Gastroesophageal sphincter (tissue), 4 donors: ENCODE measurements at places on chromosomes 2 and 18.
A peak's percentile ranks its signal among the peaks of the same experiment; 100 is the strongest.

GRCh38 chr18:35714539-35714938, 133.0 kb downstream of the GALNT1 start:
- no peak for ATAC-seq

DNA sequence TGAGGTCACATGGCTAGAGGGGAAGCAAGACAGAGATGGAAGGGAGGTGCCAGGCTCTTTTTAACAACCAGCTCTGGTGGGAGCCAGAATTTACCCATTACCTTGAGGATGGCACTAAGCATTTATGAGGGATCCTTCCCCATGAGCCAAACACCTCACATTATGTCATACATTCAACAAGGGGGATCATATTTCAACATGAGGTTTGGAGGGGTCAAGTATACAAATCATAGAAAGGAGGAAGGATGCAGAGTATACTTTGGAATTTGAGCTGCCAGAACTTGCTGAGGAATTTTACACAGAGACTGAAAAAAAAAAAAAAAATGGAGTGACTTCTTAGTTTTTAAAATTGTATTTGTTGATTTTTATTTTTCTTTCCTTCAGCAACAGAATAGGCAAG, 891.4 kb downstream of the CCDC85A start:
- ATAC-seq: no peak

DNA sequence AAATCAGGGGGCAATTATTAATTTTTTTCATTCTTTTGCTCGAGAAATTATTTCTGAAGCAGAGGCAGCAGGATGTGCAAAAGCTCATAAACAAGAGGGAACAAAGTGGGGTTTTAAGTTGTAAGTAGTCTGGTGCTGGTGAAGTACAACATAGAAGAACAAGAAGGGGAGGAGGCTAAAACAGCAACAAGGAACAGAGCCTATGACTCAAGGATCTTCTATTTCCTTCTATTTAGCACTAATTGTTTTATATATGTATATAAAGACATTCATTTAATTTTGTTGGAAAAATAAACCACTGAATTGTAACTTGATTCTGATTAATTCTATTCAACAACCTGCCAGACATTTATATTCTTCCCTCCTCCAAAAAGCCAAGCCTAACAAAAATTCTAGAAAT, 35.0 kb downstream of the YES1 start:
- no peak for ATAC-seq

DNA sequence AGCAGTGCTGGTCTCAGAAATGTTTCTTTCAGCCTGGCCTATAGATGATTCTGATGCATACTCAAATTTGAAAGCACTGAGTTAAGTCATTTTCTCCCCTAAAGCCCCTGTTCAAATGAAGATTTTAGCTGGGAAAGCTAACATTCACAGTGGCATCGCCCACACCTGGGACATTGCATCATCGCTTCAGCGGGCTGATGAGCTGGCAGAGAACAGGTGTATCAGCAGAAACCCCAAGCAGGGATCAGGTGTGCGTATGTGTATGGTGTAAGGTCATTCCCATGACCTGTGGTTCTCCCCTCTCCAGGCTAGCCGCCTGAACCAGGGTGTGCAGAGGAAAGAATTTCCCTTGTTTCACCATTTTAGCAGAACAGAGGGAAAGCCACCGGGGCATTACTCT, 56.3 kb downstream of the EPAS1 start:
- ATAC-seq: no peak

- ATAC-seq: no peak
Measured at GRCh38 chr2:197852108-197852507, 47.7 kb downstream of the PLCL1 start.

DNA sequence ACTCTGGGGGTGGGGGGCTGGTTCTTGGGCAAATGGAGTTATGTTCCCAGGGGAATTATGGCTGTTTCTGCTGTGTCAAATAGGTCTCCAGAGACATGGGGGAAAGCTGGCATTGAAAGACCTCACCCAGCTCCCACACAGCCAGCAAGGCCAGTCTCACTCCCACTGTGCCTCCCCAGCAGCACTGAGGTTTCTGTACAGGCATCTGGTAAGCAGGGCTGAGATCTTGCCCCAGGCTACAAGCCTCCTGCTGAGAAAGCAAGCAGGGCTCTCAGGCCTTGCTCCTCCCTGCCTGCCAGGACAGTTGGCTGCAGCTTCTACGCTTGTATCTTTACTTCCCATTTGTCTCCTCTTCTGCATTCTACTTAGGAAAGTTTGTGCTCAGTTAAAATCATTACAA, 50.5 kb upstream of the FHOD3 start:
- no peak for ATAC-seq

- no peak for ATAC-seq
Measured at GRCh38 chr18:39591649-39592048, 2026.1 kb upstream of the CELF4 start.

DNA sequence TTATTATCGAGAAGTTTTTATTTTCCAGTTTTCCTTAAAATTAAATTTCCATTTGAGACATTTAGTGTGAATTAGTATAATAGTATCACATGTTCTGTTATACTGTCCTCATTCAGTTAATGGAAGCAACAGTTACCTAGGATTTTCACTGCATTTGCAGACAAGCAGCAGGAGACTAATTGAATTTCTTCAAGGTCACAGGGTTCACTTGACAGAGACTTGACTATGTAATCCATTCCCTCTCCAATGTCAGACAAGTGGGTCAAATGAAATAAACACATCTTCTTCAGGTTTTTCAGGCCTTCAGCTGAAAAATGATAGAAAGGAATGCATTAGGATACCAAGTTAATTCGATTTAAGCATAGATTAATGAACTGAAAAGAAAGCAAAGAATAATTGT, 26.7 kb downstream of the NLRC4 start:
- ATAC-seq: no peak

DNA sequence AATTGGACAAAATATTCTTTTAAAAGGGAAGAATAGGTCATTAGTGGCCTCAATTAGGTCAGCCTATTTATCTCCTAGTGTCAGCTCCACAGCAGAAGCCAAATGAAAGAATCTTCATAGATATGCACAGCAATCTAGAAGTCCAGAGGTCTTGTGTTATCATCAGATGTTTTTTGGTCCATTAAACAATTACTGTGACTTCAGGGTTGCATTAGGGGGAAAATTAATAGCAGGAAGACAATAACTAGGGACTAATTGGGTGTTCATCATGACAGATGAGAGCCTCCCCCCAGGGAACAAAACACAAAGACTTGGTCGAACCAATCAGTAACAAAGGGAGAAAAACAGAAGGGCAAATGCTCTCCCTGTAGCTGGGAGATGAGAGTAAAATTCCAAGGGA, 264.7 kb downstream of the PTH2R start:
- ATAC-seq: no peak

DNA sequence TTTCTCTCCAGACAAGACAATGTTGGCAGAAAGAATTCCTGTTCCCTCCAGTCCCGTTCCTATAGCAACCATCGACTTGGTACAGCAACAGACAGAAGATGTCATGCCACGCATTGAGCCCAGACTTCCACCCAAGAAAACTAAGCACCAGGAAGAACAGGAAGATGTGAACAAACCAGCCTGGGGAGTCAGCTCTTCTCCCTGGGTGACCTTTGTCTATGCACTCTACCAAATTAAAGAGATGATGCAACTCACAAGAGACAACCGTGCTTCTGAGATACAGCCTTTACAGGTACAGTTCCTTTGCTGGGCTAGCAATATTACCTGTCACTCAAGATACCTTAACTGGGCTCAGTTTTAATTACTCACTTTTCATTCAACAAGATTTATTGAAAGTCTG, 37.1 kb downstream of the NEMP2 start:
- no peak for ATAC-seq

- no peak for ATAC-seq
Measured at GRCh38 chr2:191565120-191565519, 112.8 kb upstream of the NABP1 start.

- ATAC-seq: no peak
Measured at GRCh38 chr2:132659331-132659730, 10.7 kb downstream of the LYPD1 start.

GRCh38 chr2:152099367-152100050, 665 bp upstream of the CACNB4 start:
- peak; percentile 26 for ATAC-seq

- no peak for ATAC-seq
Measured at GRCh38 chr2:148110184-148110583, 89.3 kb downstream of the MBD5 start.

- no peak for ATAC-seq
Measured at GRCh38 chr2:177640423-177640822, 247.8 kb downstream of the AGPS start.

DNA sequence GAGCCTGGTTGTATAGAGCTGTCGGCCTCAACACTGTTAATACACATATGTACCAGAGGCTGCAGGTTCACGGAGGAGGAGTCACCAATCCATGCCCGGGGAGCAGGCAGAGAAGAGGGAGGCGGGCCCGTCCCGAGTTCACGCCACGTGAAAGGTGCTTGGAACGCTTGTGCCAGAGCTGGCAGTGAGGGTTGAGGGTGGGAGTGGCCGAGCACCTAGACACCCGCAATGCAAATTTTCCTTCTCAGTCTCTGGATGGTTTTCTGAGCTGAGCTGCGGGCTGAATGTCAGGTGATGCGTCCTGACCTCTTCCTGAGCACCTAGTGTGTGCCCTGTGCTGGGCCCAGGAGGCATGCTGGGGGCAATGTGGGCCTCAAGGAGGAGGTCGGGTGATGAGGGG, 52.2 kb downstream of the ODC1 start:
- no peak for ATAC-seq

GRCh38 chr18:62209046-62209445, 22.0 kb downstream of the RELCH start:
- no peak for ATAC-seq

DNA sequence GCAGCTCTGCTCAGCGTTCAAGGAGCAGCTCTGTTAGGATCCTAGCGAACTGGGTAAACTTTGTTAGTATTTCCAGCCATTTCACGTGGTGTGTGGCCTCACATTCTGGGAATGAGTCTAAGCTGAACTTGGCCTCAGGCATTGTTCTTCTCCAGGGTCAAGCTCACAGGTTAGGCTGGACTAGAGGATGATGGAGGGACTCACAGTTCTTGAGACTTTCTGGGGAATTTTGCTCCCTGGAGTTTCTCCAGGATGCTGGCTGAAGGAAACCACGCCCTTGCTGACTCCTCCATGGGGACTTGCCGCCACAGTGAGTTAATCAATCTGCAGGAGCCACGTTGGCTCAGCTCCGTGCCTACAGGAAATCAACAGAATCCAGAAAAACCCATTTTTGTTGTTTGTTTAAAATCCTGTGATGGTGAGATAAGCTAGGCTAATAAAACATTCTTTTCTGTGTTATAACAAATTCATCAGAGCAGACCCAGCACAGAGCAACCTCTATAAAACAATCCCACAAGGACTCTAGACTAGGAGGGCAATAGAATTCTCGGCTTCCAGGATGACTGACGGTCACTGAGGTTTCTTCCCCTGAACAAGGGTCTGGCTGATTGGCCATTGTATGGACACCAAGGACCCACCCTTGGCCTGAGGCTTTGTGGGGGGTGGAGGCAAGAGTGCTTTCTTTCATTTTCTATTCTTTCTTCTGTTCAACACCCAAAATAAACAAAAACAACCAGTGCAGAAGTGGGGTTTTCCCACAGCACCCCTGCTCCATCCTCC, 12.6 kb downstream of the CNDP1 start:
- peak; percentile 63 for ATAC-seq

- ATAC-seq: no peak
Measured at GRCh38 chr2:180002198-180002770, 4.8 kb downstream of the CWC22 start.

GRCh38 chr2:235063471-235063961, 111.7 kb downstream of the SH3BP4 start:
- ATAC-seq: peak; percentile 55

DNA sequence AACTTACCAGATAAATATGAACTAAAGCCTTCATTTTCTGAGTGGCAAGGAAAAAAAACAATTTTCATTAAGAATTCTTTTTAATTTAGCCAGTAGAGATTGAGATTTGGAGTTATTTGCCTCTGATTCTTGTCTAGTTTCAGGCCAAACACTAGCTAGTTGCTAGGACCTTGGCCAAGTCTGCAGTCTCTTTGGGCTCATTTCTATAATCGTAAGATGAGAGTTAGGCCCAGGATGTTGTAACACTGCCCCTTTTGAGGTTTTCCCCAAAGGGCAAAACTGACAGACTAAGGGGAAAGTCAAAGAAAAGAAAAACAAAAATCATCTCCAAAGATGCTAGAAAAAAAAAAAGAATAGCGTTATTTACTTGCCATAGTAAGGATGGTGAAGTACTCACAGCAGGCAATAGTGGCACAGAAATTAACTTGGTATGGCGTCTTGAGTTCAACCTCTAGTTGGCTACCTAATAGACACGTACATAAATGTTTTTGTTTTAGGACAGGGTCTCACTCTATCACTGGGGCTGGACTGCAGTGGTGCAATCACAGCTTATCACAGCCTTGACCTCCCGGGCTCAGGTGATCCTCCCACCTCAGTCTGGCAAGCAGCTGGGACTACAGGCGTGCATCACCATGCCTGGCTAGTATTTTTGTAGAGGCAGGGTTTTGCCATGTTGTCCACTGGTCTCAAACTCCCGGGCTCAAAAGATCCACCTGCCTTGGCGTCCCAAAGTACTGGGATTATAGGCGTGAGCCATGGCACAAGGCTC, 23.0 kb upstream of the ADAM17 start:
- no peak for ATAC-seq

- no peak for ATAC-seq
Measured at GRCh38 chr2:181395851-181396250, 61.3 kb upstream of the ITGA4 start.

DNA sequence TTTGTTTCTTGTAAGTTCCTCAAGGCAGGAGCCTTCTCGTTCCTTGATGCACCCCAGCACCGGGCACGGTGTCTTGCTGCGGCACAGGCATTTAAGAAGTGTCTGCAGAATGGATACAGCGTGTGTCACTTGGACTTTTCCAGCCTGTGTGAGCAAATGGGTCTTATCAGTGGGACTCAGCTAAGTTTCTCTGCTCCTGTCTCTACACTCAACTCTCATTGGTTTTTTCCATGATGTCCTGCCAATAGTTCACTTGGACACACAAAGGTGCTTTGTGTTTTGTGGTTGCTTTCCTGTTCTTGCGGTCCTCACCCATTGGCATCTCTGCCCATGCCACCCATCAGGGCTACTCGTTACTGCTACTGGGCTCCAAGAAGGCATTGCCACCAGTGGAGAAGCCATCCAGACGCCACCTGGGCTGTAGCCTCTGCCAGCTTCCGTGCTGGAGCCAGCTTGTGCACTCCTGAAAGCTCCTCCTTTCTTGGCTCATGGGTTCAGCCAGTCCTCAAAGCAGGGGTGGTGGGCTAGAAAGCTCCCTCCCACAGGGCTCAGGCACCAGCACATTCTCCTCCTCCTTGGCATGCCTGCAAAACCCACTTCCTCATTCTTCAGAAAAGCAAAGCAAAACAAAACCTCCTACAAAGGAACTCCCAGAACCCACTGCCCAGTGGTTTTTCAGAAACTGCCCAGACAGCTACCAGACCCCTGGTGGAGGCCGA, 41.4 kb downstream of the IL1R2 start:
- peak; percentile 42 for ATAC-seq

GRCh38 chr2:51535763-51536162, 503.8 kb upstream of the NRXN1 start:
- no peak for ATAC-seq
